ENCODE measurements at places on chromosomes 5 and 9. TPM values are rescaled to one million over a fixed set of nuclear protein-coding genes. Genes with fewer than 3 reads are reported as not detected.
A peak's percentile ranks its signal among the peaks of the same experiment; 100 is the strongest.

DNA sequence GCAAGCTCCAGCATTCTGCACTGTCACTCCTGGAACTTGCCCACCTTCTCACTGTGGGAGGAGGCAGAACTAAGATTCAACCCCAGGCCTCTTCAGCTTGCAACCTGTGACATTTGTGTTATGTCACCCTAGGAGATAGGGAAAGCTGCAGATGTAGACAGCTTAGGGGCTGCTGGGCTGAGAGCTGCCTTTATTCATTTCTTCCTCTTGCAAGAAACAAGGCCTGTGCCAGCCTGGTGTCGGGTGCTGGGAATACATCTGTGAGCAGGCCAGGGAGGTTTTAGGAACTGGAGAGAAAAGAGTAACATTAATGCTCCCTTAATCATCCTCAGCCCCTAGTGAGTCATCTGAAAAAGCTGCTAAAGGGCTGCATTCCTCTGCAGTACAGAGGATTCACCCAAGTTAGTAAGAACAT is 101.8 kb downstream of the FGF18 start:
- no peaks in the 10 kb centered on the region for H3K36me3 ChIP-seq
- DNase-seq, result peak; percentile 89
- no peaks in the 10 kb centered on the region for H3K4me1 ChIP-seq
- no peaks in the 10 kb centered on the region for H3K27me3 ChIP-seq

DNA sequence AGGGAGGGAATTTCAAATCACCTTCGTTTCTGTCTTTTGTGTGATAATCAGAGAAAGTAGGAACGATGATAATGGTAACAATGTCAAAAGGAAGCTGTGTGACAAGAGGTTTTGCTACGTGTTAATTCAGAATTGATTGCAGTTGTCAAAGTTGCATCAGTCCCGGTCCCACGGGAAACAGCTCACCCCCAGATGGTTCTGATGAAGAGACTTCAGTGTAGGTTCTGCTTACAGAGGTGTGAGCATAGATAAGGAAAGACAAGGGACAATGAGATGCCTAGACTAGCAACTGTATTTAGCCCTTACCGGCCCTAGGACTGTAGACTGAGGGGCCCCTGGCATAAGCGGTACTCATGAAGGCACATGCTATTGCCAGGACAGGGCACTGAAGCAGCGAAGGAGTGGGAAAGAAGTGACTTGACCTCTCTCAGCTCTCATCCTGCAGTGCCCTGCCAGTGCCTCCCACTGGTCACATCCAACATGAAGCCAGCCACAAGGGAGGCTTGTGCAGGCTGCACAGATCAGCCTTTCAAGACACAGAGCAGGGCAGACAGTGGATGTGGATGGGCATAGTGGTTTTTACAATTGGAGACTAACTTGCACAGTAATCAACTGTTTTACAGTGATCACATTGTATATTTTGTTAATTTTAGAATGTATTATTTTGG is 21.1 kb downstream of the PDE8B start:
- no peaks in the 10 kb centered on the region for H3K27me3 ChIP-seq
- no peaks in the 10 kb centered on the region for H3K36me3 ChIP-seq
- peaks cover 5% of the 10 kb centered on the region for H3K4me1 ChIP-seq
- H3K27ac ChIP-seq, result no peak overlapping the region

DNA sequence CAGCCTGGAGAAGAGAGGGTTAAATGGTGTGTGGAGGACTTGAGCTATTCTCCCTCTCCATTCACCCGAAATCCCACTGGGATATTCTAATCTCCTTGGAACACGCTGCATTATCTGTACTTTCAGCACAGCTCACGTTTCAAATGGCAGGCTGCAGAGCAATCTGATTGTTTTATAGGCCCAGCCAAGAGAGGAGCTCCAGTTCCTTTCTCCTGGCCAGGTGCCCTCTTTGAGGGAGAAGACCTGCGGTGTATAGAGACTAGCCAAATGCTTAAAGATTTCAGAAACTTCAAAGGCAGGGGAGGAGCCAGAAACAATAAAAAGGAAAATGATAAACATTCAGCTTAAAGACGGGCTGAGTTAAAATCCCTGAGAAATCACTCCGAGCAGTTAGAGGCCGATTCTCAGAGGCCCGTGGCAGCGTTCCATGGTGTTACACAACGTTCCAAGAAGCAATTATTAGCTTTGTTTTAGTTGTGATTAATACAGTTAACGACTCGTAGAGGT is 564.0 kb upstream of the KLF4 start:
- no peak overlapping the region for H3K4me3 ChIP-seq
- H3K27ac ChIP-seq, result no peak overlapping the region
- no peaks in the 10 kb centered on the region for H3K27me3 ChIP-seq
- no peaks in the 10 kb centered on the region for H3K36me3 ChIP-seq
- H3K4me1 ChIP-seq, result no peaks in the 10 kb centered on the region

BARHL1 gene
- not detected for total RNA-seq

BHMT2 gene
- 34.7 TPM for total RNA-seq

KIF24 gene
- 0.32 TPM for total RNA-seq

GRCh38 chr5:62938927-62939326 is 360.3 kb downstream of the LRRC70 start:
- no peak overlapping the region for H3K27ac ChIP-seq
- no peak for DNase-seq
- no peak overlapping the region for H3K4me3 ChIP-seq

- H3K27me3 ChIP-seq, result no peaks in the 10 kb centered on the region
- no peak for DNase-seq
Observed at GRCh38 chr5:4833104-4833738, 306.9 kb upstream of the ADAMTS16 start.

DNA sequence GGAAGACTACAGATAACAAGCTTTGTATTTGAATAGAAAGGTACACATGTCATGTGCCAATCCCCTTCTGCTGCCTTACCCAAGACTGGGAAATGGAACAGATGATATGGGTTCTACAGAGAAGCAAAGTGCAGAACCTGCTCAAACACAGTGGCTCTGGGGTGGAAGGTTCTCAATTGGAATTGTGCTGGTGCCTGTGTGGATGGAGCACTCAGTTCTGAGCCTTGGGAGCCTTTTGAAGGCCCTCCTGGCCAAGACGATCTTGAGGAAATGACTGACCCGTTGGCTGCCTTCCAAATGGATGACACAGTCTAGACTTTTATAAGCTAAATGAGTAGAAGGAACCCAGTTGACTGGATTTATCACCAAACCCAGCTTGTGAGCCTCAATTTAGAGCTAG is 4.2 kb upstream of the PRSS3 start:
- DNase-seq, result no peak
- no peak overlapping the region for H3K4me3 ChIP-seq
- H3K27ac ChIP-seq, result no peak overlapping the region
- H3K27me3 ChIP-seq, result no peaks in the 10 kb centered on the region

DNA sequence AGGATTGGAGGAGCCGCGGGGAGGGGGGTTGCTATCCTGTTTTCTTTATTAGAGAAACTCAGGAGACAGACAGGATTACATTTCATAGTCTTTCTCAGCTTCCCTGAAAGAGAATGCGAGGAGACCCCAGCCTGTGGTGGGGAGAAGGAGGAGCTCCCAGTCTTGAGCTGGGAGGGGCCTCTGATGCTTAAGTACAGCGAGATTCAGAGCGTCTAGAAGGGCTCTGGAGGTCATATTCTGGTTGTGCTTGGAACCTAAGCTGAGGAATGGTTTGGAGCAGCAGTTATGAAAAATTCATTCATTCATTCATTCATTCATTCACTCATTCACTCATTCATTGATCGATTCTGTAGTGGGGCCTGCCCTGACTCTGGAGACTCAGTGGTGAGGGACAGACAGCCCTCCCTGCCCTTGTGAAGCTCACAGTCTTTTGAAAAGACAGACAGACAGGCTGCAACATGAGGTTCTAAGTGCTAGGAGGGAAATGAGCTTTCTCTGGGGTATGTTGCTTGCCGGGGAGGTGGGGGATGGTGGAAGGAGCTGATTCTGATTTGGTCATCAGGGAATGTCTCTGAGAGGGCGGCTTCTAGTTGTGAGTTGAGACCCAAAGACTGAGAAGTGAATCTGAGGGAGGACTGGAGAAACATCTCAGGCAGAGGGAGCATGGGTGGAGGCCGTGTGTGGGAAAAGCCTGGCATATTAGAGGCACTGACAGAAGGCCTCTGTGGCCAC is 2.5 kb upstream of the SPRY4 start:
- DNase-seq, result no peak
- H3K27ac ChIP-seq, result no peak overlapping the region
- no peaks in the 10 kb centered on the region for H3K27me3 ChIP-seq

GRCh38 chr5:169408171-169408570 is 107.2 kb upstream of the SLIT3 start:
- no peak overlapping the region for H3K4me3 ChIP-seq
- H3K27me3 ChIP-seq, result no peaks in the 10 kb centered on the region
- no peaks in the 10 kb centered on the region for H3K36me3 ChIP-seq
- DNase-seq, result no peak
- H3K27ac ChIP-seq, result no peak overlapping the region

GRCh38 chr5:157481265-157481664 is 21.3 kb downstream of the NIPAL4 start:
- H3K27ac ChIP-seq, result no peak overlapping the region
- no peak overlapping the region for H3K4me3 ChIP-seq
- H3K27me3 ChIP-seq, result no peaks in the 10 kb centered on the region
- no peak for DNase-seq

- H3K27ac ChIP-seq, result no peak overlapping the region
- no peak overlapping the region for H3K4me3 ChIP-seq
- H3K4me1 ChIP-seq, result no peaks in the 10 kb centered on the region
- H3K36me3 ChIP-seq, result no peaks in the 10 kb centered on the region
- no peak for DNase-seq
Observed at GRCh38 chr5:108588323-108588722, 159.4 kb upstream of the FER start.

GRCh38 chr9:114383521-114384231 is 4.1 kb downstream of the AKNA start:
- peak overlapping the region; percentile 71 for H3K27ac ChIP-seq
- H3K4me3 ChIP-seq, result no peak overlapping the region
- DNase-seq, result no peak
- no peaks in the 10 kb centered on the region for H3K4me1 ChIP-seq

DNA sequence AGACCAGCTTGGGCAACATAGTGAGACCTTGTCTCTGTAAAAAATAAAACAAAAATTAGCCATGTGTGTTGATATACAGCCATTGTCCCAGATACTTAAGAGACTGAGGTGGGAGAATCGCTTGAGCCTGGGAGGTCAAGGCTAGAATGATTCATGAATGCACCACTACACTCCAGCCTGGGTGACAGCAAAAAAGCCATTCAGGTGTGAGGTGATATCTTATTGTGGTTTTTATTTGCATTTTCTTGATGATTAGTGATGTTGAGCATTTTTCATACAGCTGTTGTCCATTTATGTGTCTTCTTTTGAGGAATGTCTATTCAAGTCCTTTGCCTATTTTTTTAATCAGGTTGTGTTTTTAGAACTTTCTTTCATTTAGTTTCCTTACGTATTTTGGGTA is 23.2 kb downstream of the MTAP start:
- H3K4me3 ChIP-seq, result no peak overlapping the region
- no peaks in the 10 kb centered on the region for H3K4me1 ChIP-seq
- no peaks in the 10 kb centered on the region for H3K27me3 ChIP-seq
- peaks cover 2% of the 10 kb centered on the region for H3K36me3 ChIP-seq

- H3K4me1 ChIP-seq, result no peaks in the 10 kb centered on the region
- H3K4me3 ChIP-seq, result no peak overlapping the region
- H3K27me3 ChIP-seq, result no peaks in the 10 kb centered on the region
- no peaks in the 10 kb centered on the region for H3K36me3 ChIP-seq
- H3K27ac ChIP-seq, result no peak overlapping the region
- DNase-seq, result no peak
Observed at GRCh38 chr9:119667163-119667562, 297.9 kb upstream of the BRINP1 start.

All from aorta (tissue), 5 donors.